ENCODE measurements at places on chromosomes 11 and 22.

DNA sequence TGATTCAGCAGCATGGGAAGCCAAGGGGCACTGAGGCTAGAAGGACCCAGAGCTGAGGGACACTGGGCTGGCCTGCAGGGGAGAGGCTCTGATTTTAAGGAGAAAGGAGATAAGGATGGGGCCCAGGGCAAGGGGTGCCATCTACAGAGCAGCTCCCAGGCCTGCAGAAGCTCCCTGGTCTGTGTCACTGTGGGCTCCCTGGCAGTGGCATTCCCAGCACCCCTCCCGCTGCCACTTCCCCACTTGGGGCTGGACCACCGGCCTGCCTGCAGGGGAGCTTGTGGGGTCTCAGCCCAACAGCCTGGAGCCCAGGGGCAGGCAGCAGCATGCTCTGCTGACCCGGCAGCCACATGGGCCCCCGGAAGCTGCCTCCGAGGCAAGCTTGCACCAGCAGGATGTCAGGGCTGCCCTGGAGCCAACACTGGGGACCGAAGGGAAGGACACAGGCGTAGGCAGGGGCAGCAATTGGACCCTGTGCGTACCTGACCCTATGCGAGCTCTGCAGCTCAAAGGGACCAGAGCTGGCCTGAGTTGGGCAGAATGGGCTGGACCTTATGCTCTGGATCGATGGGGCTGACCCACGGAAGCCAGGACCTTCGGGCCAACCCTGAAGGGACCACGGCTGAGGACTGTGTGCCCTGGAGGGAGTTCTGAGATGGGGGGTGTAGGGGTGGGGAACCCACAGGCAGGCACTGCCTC is 35.4 kb upstream of the WNT7B start:
- DNase-seq = no peak

DNA sequence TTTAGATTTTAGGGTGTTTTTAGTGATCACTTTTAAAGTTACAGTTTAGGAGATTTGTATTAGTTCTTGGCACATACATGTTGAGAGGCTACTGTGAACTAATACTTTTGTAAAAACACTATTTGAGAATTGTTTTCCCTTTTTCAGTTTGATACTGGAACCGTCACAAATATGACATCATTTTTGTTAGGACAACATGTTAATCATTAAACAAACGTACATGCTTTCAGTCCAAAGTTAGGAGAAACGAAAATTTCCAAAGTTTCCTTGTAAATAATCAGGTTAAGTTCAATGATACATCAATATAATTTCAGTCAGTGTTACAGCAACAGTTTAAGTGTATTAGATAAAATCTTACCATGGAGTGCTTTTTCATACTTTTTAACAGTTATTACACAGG is 53.1 kb downstream of the SPECC1L start:
- no peak for DNase-seq

DNA sequence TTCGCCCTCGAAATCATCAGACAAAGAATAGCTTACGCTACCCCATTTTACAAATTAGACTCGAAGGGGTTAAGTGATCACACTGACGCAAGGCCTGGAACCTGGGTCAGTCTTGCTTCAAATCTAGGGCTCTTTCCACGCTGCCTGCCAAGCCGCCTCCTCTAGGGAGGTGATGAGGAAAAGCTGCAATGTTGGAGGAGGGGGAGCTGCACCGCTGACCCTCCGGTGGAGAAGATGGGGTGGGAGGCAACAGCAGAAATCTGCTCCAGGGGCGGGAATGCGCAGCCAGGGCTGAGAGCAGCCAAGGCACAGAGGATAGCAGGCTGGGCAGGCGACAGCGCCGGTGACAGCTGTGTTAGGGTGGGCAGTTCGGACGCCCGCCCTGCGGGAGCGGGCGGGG is 595 bp downstream of the SYVN1 start:
- DNase-seq = no peak

- no peak for DNase-seq
Observed at GRCh38 chr11:46047520-46047919, 73.7 kb downstream of the PHF21A start.

GRCh38 chr11:120132645-120133185 is 5.2 kb downstream of the TRIM29 start:
- DNase-seq = no peak

- no peak for DNase-seq
Observed at GRCh38 chr11:83836065-83836464, 549.9 kb upstream of the CCDC90B start.

DNA sequence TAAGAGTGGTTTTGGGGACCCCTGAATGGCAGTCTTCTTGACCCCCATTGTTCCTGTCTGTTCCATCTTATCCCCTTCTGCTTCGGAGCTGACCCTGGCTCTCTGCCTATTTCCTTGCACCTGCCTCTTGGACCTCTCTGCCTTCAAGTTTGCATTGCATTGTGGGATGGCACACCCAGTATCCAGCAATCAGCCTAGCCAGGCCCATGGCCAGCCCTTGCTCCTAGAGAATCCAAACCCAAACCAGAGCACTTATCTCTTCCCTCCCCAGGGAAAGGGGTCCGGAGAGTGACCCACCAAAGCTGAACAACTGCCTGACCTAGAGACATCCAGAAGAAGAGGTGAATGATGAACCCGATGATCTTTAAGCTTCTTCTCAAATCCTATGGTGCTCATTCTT is 607.3 kb upstream of the CADM1 start:
- no peak for DNase-seq

DNA sequence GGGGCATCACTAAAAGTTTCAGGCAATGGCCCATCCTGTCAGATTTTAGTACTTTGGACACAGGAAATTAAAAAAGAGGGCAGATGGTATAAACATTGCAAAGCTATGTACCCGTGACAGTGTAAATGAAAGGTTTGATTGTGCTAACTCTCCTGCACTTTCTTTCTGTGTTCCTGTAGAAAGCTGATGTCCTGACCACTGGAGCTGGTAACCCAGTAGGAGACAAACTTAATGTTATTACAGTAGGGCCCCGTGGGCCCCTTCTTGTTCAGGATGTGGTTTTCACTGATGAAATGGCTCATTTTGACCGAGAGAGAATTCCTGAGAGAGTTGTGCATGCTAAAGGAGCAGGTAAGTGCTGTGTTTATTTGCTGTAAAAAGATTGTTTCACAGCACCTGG is 10.3 kb downstream of the CAT start:
- peak; percentile 75 for DNase-seq

- DNase-seq = no peak
Observed at GRCh38 chr11:100640646-100641045, 46.4 kb upstream of the ARHGAP42 start.

DNA sequence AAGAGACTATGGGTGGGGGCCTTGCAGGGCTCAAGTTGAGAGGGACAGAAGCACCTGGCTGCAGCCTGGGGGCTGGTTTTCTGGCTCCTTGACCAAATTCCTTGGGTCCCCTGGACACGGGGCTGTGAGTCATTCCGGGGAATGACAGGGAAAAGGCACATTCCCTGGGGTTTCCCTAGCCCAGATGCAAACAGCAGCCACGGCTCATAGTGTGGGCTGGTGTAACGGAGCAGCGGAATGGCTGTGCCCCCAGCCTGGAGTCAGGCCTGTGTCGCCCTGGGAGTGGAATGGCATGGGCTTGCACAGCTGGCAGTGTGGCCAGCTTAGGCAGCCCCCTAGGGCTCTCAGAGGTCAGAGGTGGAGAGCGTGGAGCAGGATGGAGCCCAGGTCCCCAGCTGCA is 77.6 kb upstream of the KCNQ1OT1 start:
- DNase-seq = no peak

- DNase-seq = no peak
Observed at GRCh38 chr11:48043991-48044512, 63.7 kb downstream of the PTPRJ start.

DNA sequence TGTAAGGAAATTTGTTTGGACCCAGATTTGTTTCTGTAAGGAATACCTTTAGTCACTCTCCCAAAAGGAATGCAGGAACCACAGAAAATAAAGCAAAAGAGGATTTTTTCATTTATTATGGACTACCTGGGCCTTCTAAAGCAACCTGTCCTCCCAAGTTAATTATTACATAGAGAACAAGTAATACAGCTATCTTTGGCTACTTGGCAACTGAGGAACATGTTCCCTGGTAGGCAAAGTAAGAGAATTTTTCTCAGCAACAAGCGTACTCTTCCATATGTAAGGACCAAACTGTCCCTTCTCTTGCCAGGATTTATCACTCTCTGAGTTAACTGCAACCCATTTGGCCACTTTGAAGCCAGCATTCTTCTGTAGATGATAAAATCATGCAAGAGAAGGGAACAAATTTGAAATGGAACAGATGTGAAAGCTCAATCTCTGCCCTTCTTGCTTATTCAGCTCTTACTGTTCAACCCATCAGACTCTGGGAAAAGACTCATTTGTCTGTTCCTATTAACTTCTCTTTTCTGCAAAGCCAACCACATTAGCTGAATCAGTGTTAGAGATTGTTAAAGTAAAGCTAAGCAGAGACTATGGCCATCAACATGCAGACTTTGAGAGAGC is 190.2 kb downstream of the SWAP70 start:
- DNase-seq = no peak
